GM23248 (cell line): ENCODE measurements at places on chromosomes 12 and 14. TPM values are rescaled to one million over a fixed set of nuclear protein-coding genes. Genes with fewer than 3 reads are reported as not detected.

- H3K36me3 ChIP-seq: 0 out of 2 replicates have a peak, but pooled peaks cover 3% of the 10 kb centered on the region
- no peaks in the 10 kb centered on the region for H3K27me3 ChIP-seq
- peak overlapping the region; percentile 73 for H3K27ac ChIP-seq
- peaks cover 36% of the 10 kb centered on the region for H3K4me1 ChIP-seq
Measured at GRCh38 chr12:12872139-12872933, 19.0 kb upstream of the GPRC5A start.

DNA sequence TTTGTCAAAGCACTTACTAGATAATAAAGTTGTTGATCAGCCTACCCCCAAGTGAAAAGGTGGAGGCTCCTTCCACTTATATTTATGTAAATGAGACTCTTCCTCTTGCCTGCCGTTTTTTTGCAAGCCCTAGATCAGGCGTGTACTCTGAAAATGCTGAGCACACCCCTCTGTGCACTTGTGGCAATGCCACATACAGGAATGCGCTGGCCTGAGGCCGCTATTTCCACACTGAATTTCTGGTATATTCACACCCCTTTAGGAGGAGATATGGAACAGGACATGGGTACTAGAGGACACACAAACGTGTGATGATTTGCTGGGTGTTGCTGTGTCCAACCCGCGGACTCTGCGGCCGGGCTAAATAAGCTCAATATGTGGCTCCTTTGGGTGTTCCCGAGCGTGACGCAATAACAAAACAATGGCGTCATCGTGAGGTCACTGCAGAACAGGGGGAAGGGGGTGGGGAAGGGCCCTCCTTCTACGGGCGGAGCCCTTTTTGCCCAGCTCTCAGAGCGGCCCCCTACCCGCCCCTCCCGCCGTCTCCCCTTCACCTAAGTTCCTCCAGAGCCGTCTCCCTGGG, 554 bp upstream of the TSPAN31 start:
- H3K27me3 ChIP-seq: peaks cover 12% of the 10 kb centered on the region
- H3K4me1 ChIP-seq: peaks cover 5% of the 10 kb centered on the region; the same call in 1 of the 2 replicates
- peak overlapping the region; percentile 99 for H3K4me3 ChIP-seq
- DNase-seq: peak; percentile 83
- peaks cover 11% of the 10 kb centered on the region; the same call in 1 of the 2 replicates for H3K36me3 ChIP-seq
- H3K27ac ChIP-seq: peak overlapping the region; percentile 95

DNA sequence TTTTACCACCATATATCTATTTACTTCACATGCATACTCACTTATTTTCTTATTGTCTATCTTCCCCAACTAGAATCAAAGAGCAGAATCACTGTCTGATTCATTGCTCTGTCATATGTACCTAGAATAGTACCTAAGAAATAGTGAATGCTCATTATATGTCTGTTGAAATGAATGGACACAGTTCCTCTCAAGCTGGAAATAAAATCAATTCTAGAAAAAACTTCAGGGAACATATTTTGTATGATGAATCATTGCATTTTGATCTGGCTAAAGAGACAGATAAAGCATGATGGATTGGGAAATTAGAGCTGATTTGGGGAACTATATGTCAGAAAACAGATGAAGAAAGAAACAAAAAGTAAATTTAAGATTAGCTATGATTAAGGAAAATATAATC, 623.3 kb downstream of the C12orf50 start:
- H3K4me3 ChIP-seq: no peak overlapping the region
- H3K4me1 ChIP-seq: no peaks in the 10 kb centered on the region
- no peak overlapping the region for H3K27ac ChIP-seq
- no peaks in the 10 kb centered on the region for H3K27me3 ChIP-seq
- no peak for DNase-seq

DNA sequence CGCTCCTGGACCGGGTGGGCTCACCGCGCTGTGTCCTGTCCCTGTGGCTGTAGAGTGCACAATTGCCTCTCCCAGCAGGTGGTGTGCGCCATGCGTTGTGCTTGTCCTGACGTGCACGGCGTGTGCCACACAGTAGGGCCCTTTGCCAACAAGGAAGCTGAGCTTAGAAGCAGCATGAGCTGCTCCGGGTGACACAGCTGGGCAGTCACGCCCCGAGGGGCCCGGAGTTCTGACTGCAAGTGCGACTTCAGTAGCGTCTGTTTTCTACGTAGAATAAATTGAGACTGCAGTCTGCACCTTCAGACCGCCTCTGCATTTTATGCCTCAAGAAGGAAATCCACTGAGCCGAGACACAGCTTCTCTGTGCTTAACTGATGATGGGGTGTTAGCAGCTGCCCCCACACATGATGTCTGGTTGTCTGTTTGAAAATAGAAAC, 81.6 kb downstream of the ADGRD1 start:
- no peaks in the 10 kb centered on the region for H3K27me3 ChIP-seq
- no peaks in the 10 kb centered on the region for H3K4me1 ChIP-seq
- no peak for DNase-seq

DNA sequence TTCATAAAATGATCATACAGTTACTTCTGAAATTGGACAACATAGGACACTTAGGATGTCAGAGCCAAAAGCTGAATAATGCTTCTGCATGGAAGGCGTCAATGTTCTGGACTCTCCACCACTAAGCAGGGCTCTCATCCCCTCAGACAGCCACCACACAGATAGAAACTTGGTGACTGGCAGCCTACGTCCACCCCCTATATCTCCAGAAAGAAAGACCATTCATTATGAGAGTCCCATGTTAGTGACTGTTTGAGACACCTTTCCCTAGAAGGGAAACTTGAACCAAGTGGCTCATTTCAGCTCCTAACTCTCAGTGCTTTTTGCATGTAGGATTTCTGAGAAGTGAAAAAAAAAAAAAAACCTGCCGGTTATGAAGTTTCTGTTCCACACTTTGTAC, 251.0 kb upstream of the FKBP4 start:
- no peak overlapping the region for H3K27ac ChIP-seq
- 0 out of 2 replicates have a peak, but pooled peaks cover 2% of the 10 kb centered on the region for H3K36me3 ChIP-seq
- H3K27me3 ChIP-seq: no peaks in the 10 kb centered on the region

- H3K36me3 ChIP-seq: no peaks in the 10 kb centered on the region
- H3K27me3 ChIP-seq: no peaks in the 10 kb centered on the region
- H3K27ac ChIP-seq: no peak overlapping the region
- H3K4me1 ChIP-seq: no peaks in the 10 kb centered on the region
- no peak overlapping the region for H3K4me3 ChIP-seq
Measured at GRCh38 chr12:98446682-98447081, 68.7 kb upstream of the TMPO start.

DNA sequence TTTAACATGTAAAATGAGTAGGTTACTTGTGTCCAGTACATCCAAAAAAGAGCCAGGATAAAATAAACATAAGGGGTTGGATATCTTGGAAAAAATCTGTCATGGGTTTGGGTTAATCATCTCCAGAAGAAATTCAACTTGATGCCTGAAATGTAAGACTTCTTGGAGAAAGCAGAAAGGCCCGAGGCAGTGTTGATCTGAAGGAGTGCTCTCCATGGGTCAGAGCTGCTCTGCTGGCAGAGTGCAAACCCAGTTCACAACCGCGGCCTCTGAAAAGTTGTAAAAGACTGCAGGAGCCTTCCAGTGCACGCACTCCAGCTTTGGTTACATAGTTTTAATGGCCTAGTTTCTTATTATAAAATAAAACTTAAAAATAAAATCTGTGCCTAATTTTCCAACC, 97.3 kb upstream of the ALX1 start:
- no peaks in the 10 kb centered on the region for H3K27me3 ChIP-seq
- no peak overlapping the region for H3K27ac ChIP-seq
- no peak overlapping the region for H3K4me3 ChIP-seq
- H3K4me1 ChIP-seq: no peaks in the 10 kb centered on the region

- H3K36me3 ChIP-seq: no peaks in the 10 kb centered on the region; the same call in 1 of the 2 replicates
- H3K27ac ChIP-seq: no peak overlapping the region
- H3K4me3 ChIP-seq: no peak overlapping the region
- DNase-seq: no peak
Measured at GRCh38 chr12:109868182-109869051, 11.9 kb downstream of the GLTP start.

- H3K4me3 ChIP-seq: no peak overlapping the region
- H3K4me1 ChIP-seq: no peaks in the 10 kb centered on the region
- no peaks in the 10 kb centered on the region for H3K36me3 ChIP-seq
- H3K27ac ChIP-seq: no peak overlapping the region
- no peaks in the 10 kb centered on the region for H3K27me3 ChIP-seq
- no peak for DNase-seq
Measured at GRCh38 chr12:130367003-130367402, 29.3 kb downstream of the PIWIL1 start.

- no peak for DNase-seq
- no peaks in the 10 kb centered on the region for H3K36me3 ChIP-seq
- no peaks in the 10 kb centered on the region for H3K27me3 ChIP-seq
- H3K4me3 ChIP-seq: no peak overlapping the region
Measured at GRCh38 chr12:122026706-122027333, 5.1 kb downstream of the BCL7A start.

DNA sequence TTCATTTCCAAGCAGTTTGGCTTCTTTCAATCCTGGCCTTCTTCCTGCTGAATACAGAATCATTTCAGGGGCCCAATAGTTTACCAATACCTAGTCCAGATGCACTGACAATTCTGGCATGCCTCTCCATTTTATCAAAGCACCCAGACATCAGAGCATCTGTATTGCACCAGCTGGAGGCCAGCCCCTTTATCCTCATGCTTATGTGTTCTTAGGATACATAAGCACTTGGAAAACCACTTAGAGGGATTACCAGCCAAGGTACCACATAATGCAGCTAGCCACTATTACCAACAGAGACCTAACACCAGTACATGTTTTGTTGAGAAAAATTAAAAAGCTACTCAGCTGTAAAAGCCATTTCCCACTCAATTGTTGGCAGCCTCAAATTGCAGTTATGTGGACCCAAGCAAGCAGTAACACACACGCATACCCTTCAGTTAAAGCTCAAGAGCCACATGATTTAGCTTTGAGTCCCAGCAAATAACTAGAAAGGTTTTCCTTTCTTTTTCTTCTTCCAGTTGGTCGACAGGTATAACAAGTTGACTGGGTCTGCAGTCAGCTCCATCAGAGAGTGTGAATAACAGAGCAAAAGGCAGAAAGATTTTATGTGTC, 263.8 kb downstream of the DIO2 start:
- H3K4me1 ChIP-seq: no peaks in the 10 kb centered on the region
- no peak overlapping the region for H3K27ac ChIP-seq
- no peak for DNase-seq

GRCh38 chr14:93115821-93116675, at the start of gene ITPK1:
ITPK1 (minus strand) TSS chr14:93115925; CDS start chr14:93115163, 762 bp downstream.
- H3K27me3 ChIP-seq: no peaks in the 10 kb centered on the region
- H3K36me3 ChIP-seq: no peaks in the 10 kb centered on the region
- peak; percentile 87 for DNase-seq
- H3K27ac ChIP-seq: peak within 1 kb of the TSS; percentile 68
- peaks cover 14% of the 10 kb centered on the region for H3K4me1 ChIP-seq

DNA sequence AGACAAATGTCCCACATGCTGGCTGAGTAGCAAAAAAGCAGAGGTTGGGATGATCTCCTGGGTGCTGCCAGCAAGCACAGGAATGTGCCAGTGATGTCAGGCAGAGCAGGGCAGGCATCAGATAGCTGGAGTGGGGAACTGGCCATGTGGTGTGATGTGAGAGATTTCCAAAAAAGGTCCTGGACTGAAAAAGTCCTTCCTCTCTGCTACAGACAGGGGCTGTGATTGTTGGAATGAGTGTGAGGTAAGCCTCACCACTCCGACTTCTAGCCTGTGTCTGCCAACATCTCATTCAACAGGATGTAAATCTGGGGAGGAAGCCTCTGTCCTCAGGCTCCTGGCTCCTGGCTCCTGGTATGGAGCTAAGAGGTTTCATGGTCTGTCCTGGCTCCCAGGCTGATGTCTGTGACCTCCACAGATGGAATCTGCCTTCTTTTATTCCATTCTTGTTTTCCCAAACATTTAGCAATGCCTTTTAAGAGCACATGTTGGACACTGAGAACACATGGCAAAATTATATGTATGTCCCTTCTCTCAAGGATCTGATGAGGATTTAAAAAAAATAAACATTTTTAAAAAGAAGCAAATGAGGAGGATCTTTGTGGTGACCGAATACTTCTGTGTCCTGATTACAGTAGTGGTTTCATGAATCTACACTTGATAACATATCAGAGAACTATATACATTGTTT, 50.1 kb upstream of the STK38L start:
- peak; percentile 78 for DNase-seq
- no peaks in the 10 kb centered on the region for H3K36me3 ChIP-seq
- H3K4me1 ChIP-seq: peaks cover 50% of the 10 kb centered on the region
- H3K27me3 ChIP-seq: no peaks in the 10 kb centered on the region
- H3K4me3 ChIP-seq: no peak overlapping the region

DNA sequence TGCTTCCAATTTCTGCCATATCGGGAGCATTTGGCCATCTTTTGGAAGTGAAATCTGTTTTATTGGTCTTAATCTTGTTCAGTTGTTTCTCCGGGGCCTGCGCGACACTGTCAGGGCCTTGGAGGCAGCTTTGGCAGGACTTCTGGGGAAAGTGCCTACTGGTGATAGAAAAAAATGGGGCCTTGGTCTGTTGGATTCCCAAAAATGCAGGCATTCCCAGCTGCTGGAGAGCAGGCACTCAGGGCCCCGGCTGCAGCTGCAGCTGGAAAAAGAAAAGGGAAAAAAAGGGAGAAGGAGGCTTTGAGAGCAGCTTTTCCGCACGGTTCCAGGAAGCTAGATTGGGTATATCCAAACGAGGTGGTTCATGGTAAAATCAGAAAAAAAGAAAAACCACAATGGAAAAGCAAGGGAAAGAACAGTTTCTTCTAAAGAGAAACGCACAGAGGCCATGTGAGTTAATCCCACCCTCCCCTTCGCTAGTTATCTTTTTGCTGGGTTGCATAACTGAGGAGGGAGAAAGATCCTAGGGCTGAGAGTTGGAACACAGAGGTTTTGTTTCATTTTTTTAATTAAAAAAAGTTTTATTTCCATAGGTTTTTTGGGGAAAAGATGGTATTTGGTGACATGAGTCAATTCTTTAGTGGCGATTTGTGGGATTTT, 134.7 kb upstream of the RFLNA start:
- DNase-seq: no peak
- H3K4me3 ChIP-seq: no peak overlapping the region
- no peaks in the 10 kb centered on the region; the same call in 1 of the 2 replicates for H3K27me3 ChIP-seq
- no peak overlapping the region for H3K27ac ChIP-seq

Gene GPR84
- total RNA-seq: not detected in 2 replicates

Gene IRAK3
- 3.7 and 6.6 TPM in 2 replicates for total RNA-seq

Gene DAO
- total RNA-seq: not detected in 2 replicates

Gene LRRK2
- total RNA-seq: 7.0 and 17.1 TPM in 2 replicates

Gene VRTN
- not detected in 2 replicates for total RNA-seq

Gene FGF6
- not detected in 2 replicates for total RNA-seq

Gene CD163L1
- total RNA-seq: 0.43 TPM in 1 of 2 replicates, not detected in the other

Gene HDAC7
- 62.9 and 72.3 TPM in 2 replicates for total RNA-seq

Gene KRT6B
- not detected in 2 replicates for total RNA-seq

Gene DTX1
- not detected in 2 replicates for total RNA-seq

Gene BTBD6
- total RNA-seq: 74.9 and 77.5 TPM in 2 replicates

Gene NKX2-1
- not detected in 2 replicates for total RNA-seq
